ENCODE measurements at places on chromosomes 1 and 21. TPM values are rescaled to one million over a fixed set of nuclear protein-coding genes. Genes with fewer than 3 reads are reported as not detected.
A peak's percentile ranks its signal among the peaks of the same experiment; 100 is the strongest.

DNA sequence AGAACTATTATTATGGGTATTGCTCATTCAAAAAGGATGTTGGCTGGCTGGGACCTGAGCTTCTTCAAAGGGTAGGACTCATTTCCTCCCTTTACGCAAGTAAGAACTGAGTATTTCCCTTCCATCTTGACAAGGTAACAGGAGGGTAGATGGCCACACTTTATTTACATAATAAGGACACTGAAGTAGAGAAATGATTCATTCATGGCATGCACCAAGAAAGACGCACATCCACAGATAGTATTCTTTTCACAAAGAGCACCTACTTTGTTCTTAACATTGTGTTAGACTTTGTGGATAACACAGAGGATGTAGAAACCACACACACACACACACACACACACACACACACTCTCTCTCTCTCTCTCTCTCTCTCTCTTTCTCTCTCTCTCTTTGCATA, 82.9 kb downstream of the FAM78B start:
- DNase-seq, result no peak

The ASCL5 gene
- total RNA-seq, result not detected

GRCh38 chr1:193406901-193407300, 220.5 kb upstream of the B3GALT2 start:
- DNase-seq, result no peak

The TMIGD3 gene
- total RNA-seq, result 0.64 TPM

DNA sequence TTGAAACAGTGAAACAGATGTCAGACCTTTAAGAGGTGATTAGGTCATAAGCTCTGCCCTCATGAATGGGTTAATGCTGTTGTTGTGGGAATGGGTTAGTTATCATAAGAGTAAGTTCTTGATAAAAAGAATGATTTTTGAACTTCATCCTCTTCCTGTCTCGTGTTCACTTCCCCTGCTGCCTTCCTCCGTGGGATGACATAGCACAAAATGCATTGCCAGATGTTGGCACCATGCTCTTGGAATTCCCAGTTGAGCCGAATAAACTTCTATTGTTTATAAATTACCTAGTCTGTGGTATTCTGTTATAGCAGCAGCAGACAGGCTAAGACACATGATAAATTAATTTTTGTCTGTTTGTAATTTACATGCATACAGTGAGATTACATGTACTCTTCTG, 112.0 kb upstream of the LRRC7 start:
- no peak for DNase-seq

- DNase-seq, result no peak
Observed at GRCh38 chr1:210347112-210347511, 18.4 kb downstream of the HHAT start.

The TNN gene
- 0.07 TPM for total RNA-seq

DNA sequence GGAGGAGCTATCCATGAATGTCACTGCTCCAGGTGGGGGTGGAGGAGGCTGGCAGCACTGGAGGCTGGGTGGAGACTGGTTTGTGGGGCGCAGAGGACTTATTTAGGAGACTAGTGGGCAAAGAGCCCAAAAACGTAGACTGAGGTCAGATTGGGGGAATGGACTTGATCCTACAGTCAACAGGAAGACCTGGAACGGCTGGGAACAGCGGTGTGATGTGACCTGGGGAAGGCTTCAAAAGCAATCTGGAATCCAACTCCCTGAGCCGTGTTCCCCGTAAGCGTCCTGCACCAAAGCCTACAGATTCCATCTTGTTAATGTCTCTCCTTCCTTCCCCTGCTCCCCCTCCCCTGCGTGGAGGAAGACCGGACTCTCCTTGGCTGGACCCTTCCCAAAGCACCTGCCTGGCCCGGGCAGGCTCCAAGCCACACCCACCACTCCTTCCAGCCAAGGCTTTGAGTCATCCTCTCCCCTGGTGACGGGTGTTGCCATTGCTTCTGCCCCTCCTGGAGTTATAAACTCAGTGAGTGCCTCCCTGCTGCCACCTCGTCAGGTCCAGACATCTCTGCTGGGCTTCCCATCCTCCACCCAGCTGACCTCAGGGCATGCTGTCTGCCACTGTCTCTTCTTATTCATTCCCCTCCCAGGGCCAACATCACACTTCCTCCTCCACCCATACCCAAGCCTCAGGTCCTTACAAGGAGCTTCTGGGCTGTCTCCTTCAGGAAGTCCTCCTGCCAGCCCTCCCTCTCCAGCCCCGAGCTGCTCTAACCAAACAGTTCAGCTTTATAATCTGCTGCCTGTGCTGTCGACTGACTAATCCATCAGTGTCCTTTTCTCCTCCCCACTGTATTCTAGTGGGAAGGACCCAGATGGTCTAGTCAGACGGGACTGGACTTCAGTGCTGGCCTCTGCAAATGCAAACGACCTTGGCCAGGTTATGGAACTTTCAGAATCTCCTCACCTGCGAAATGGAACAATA, 1.6 kb upstream of the CLSTN1 start:
- peak; percentile 60 for DNase-seq

GRCh38 chr1:86377341-86377740, 18.8 kb downstream of the ODF2L start:
- DNase-seq, result no peak

DNA sequence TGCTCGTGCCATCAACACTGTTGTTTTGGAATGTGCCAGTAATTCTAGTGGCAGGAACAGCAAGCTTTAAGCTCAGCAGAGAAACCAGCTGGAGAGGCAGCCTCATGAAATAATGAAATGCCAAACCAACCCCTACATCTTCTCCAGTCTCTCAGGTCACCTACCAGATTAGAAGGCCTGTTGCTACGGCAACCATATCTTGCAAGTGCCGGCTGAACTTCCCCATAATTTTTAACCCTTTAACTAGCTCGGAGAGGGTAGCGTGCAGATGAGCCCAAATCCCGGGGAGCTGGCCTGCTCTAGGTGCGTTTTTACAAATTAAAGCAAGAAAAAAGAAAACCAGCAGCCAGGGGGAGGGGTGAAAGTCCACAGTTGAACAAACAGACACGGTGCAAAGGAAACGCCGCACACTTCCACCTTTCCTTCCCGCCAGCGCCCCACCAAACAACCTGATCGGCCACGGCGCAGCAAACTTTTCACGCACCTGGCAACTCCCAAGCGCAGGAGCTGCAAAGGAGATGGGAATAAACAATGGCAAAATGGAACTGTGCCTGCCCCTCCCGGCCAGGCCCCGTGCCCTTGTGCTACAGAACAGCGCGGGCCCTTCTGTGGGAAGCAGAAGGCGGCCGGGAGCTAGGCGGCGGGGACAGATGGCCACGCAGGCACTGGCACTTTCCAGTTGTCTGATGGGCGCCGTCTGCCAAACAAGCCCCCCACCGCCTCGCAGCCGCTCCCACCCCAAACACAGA, 50.1 kb downstream of the SSBP3 start:
- DNase-seq, result no peak

GRCh38 chr1:42259059-42259738, 75.8 kb downstream of the FOXJ3 start:
- DNase-seq, result no peak

The RHEX gene
- total RNA-seq, result 1.0 TPM

- DNase-seq, result no peak
Observed at GRCh38 chr1:168751195-168751650, 22.2 kb upstream of the DPT start.

- peak; percentile 19 for DNase-seq
Observed at GRCh38 chr1:1664941-1665814, 6.4 kb upstream of the CDK11B start.

DNA sequence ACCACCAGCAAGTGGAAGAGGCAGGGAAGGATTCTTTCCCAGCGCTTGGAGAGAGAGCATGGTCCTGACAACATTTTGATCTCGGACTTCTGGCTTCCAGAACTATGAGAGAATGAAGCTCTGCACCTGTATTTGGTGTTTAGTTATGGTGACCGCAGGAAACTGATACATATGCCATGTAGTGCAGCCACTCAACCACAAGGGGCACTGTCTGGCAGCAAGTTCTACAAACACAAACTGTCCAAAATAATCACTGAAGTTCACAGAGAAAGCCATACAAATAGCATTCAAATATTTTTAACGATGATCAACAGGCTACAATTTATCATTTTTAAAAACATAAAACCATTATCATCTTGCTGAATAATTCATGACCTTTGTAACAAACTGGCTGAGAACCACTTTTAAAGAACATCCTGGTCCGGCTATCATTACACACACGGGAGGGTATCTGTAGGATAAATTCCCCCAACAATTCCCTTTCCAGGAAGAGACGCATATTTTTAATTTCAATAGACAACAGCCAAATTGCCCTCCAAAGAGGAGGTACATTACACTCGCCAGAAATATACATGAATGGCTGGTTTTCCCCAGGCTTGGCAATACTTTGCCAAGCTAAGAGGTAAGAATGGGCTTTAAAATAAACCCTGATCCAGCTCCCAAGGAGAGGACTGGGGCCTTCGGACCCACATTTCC, 9.2 kb upstream of the CBR3 start:
- peak; percentile 55 for DNase-seq

The TSPEAR gene
- 2.7 TPM for total RNA-seq

DNA sequence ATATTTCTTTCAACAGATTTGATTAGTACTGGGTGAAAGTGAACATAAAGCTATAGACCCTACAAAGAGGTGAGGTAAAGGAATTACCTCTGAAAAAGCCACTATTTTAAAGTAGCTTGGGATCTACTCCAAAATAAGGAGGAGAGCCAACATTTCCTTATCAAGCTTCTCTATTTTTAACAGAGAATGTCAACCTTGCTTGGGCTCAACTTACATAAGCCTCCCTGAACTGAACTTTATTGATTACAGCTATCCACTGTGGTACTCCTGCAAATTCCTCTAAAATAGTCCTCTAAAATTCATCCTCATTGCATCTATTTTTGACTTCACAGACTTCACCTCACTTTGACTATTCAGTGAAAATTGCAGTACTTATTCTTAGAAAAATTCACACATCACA, 10.3 kb downstream of the ZNHIT6 start:
- no peak for DNase-seq

- DNase-seq, result no peak
Observed at GRCh38 chr1:34363915-34364314, 187.2 kb downstream of the C1orf94 start.

DNA sequence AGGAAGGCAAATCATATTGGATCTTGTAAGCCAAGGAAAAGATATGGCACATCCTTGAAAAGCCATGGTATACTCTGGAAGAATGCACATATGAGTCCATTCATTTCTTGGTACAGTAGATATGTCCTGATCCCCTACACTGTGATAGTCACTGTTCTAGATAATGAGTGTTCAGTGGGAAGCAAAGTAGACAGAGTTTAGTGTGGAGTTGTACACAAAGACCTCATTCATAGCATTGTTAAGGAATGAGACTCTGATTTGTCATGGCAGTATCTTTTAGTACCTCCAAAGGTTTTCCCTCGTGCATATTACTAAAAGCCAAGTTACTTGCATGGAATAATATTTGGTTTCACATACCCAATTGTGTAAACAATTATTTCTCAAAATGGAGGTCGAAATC, 204.7 kb downstream of the NFIA start:
- DNase-seq, result no peak

The TNNT2 gene
- 10,350 TPM for total RNA-seq

GRCh38 chr1:43107664-43108063, 64.4 kb downstream of the EBNA1BP2 start:
- DNase-seq, result no peak

DNA sequence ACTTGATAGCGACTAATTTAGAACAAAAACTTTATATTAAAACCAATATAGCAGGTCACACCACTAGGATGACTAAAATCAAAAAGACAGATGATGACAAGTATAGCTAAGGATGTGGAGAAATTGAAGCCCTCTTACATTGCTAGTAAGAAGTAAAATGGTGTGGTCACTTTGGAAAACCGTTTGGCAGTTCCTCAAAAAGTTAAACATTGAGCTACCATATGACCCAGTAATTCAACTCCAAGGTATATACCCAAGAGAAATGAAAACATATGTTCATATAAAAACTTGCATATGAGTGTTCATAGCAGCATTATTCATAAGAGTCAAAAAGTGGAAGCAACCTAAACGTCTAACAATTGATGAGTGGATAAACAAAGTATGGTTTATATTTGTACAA, 13.0 kb upstream of the SERINC2 start:
- DNase-seq, result no peak

DNA sequence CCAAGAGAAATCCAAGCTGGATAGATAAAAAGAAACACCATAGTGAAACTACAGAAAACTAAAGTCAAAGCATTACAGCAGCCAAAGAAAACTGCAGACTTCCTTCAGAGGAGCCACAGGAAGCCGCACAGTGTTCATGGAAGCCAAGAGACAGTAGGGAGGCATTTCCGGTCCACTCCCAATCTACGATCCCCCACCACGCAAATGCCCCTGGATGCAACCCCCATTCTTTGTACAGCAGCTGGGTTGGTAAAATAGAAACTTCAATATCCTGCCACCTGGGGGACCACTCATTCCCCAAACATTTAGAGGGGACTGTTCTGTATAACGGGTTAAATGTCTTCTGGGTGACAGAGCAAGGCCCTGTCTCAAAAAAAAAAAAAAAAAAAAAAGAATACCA, 43.9 kb upstream of the TSPEAR start:
- DNase-seq, result no peak

The MRPL37 gene
- total RNA-seq, result 81.2 TPM

The TEDDM1 gene
- not detected for total RNA-seq

GRCh38 chr1:63403386-63403785, 36.0 kb downstream of the ALG6 start:
- no peak for DNase-seq

- no peak for DNase-seq
Observed at GRCh38 chr1:12453400-12454343, 164.3 kb downstream of the DHRS3 start.

The FCRL4 gene
- not detected for total RNA-seq

GRCh38 chr1:153552335-153552734, 3.3 kb upstream of the S100A3 start:
- DNase-seq, result peak; percentile 22

GRCh38 chr21:32233055-32233546, 45.7 kb downstream of the MIS18A start:
- DNase-seq, result no peak

- DNase-seq, result no peak
Observed at GRCh38 chr1:235047331-235047871, 81.2 kb downstream of the TOMM20 start.

- no peak for DNase-seq
Observed at GRCh38 chr21:33855190-33855589, 60.4 kb downstream of the ATP5PO start.

GRCh38 chr1:52834798-52835197, 7.8 kb upstream of the ZYG11A start:
- no peak for DNase-seq

- no peak for DNase-seq
Observed at GRCh38 chr1:233143241-233143640, 152.3 kb downstream of the PCNX2 start.

The CYP2J2 gene
- 69.2 TPM for total RNA-seq

GRCh38 chr1:13751458-13751871, 51.5 kb downstream of the PRDM2 start:
- no peak for DNase-seq

- no peak for DNase-seq
Observed at GRCh38 chr1:58811303-58811702, 27.5 kb upstream of the JUN start.

All from left ventricle myocardium superior (tissue), 1 donor.